ENCODE measurements at places on chromosomes 4 and X. TPM values are rescaled to one million over a fixed set of nuclear protein-coding genes. Genes with fewer than 3 reads are reported as not detected.

SETD7 gene
- 47.2 TPM for total RNA-seq

PTPN13 gene
- total RNA-seq = 0.27 TPM

CXCL1 gene
- total RNA-seq = 147 TPM

VEGFD gene
- 0.07 TPM for total RNA-seq

HTN3 gene
- not detected for total RNA-seq

TMEM35A gene
- total RNA-seq = 1.8 TPM

GABRA4 gene
- total RNA-seq = not detected

SLC49A3 gene
- 9.4 TPM for total RNA-seq

SH3BP2 gene
- total RNA-seq = 31.6 TPM

GPR173 gene
- total RNA-seq = 0.84 TPM

SLC38A5 gene
- total RNA-seq = 39.8 TPM

DTHD1 gene
- total RNA-seq = not detected

ETDA gene
- not detected for total RNA-seq

USP9X gene
- 51.4 TPM for total RNA-seq

CCDC120 gene
- 1.1 TPM for total RNA-seq

IL3RA gene
- 36.0 TPM for total RNA-seq

SLC34A2 gene
- not detected for total RNA-seq

ADRA2C gene
- not detected for total RNA-seq

AIFM1 gene
- 17.3 TPM for total RNA-seq

HS3ST1 gene
- total RNA-seq = 0.98 TPM

RNF4 gene
- 40.0 TPM for total RNA-seq

F8 gene
- total RNA-seq = 3.1 TPM

SSX3 gene
- total RNA-seq = not detected

BEX2 gene
- total RNA-seq = 0.73 TPM

ODAPH gene
- total RNA-seq = not detected

CXorf49 gene
- total RNA-seq = not detected

CT45A10 gene
- total RNA-seq = not detected

RHOXF1 gene
- not detected for total RNA-seq

SLBP gene
- 80.0 TPM for total RNA-seq

TMPRSS11D gene
- total RNA-seq = not detected

GASK1B gene
- 39.0 TPM for total RNA-seq

NRK gene
- total RNA-seq = 0.07 TPM

SMIM14 gene
- 8.4 TPM for total RNA-seq

CCNA2 gene
- total RNA-seq = 107 TPM

TAF7L gene
- total RNA-seq = 1.00 TPM

All from mammary microvascular endothelial cell (primary cell).